NCI-H1417 (cell line): ENCODE measurements at places on chromosomes 7 and 10.
A peak's percentile ranks its signal among the peaks of the same experiment; 100 is the strongest.

GRCh38 chr7:46747869-46748576, 827.0 kb upstream of the IGFBP3 start:
- DNase-seq, result no peak

GRCh38 chr10:60185421-60185820, 204.3 kb downstream of the ANK3 start:
- DNase-seq, result no peak

- peak; percentile 43 for DNase-seq
These were observed 84.6 kb upstream of the CAPZA2 start for GRCh38 chr7:116777651-116778281.

DNA sequence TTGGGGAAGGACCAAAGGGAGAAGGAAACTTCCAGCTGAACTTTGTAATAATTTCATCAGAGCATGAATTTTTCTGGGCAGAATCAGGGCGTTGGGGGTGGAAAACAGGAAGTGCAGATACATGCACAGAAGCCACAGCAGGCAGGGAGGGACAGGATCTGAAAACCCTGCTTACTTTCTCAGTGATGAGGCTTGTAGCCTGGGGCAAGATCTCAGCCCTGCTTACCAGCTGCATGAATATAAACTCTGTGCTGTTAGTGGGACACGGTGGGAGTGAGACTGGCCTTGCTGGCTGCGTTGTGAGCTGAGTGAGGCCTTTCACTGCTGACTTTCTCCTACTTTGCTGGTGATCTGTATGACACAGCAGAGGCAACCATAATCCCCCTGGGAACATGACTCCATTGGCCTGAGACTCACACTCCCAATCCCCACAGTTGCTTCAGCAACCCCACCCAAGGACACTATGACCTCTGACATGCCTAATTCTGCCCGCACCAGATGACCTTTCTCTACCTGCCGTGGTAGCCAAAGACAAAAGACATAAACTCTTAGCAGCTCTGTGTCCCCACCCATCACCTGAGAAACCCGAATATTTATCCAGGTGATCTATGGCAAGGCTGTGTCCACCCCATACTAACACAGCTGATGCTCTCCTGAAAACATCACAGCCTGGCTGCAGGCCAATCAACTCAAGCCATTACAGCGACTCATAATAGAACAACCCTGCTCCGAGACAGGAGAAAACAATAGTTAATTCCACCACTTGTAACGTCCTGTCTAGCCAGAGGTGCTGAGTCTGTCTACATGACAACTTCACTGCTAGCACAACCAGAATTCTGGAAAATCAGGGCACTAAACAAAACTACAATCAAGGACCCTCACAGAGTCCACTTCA, 190.7 kb upstream of the CHRM2 start:
- no peak for DNase-seq

- DNase-seq, result no peak
These were observed 614 bp upstream of the IFIT2 start for GRCh38 chr10:89301232-89301631.

- no peak for DNase-seq
These were observed 155.0 kb downstream of the RTKN2 start for GRCh38 chr10:62113680-62114079.

DNA sequence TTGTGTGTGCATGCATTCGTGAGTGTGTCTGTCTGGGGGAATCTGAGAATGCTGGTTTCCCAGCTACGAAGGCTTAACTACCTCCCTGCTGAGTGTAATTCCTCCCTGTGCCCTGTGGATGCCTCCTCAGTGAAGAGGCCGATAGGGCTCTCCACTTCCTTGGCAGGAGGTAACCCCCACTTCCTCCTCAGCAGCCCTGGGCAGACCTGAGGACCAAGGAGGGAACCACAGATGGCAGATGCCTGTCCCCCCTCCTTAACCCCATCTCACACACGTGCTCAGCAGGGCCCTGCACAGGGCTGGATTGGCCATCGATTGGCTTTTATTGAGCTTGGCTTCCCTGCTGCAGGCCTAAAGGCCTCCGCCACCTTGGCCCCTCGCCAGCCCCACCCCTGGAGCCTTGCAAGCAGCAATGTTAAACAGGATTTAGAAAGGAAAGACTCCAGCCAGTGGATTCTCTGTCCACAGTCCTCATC, 45.6 kb upstream of the LRRC4 start:
- peak; percentile 76 for DNase-seq

GRCh38 chr10:110409926-110410325, 87.8 kb upstream of the DUSP5 start:
- DNase-seq, result no peak

- DNase-seq, result peak; percentile 21
These were observed 404.1 kb upstream of the MKI67 start for GRCh38 chr10:128530301-128530700.

DNA sequence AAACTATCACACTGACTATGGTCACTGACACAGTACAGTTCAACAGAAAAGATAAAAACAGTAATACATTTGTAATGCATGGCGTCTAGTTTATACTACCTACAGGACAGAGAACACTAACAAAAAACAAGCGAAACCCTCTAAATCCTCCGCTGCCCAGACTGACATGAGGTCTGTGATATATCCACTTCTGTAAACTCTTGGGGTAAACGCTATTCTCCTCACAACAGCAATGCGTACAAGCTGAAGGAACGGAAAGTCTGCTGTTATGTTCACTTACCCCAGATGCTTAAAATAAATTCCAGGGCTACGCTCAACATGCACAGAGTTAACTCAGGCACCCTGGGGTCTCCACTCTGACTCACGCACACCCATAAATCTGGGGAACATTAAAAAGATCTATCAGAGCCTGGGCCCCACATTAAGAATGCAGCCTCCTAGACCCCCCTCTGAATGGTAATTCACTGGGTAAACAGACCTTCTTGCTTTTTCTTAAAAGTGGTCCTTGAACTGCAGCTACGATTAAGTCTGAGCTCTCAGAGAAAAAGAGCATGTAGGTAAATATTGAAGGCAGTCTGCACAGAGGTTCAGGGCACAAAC, 105.6 kb downstream of the CTBP2 start:
- peak; percentile 35 for DNase-seq

DNA sequence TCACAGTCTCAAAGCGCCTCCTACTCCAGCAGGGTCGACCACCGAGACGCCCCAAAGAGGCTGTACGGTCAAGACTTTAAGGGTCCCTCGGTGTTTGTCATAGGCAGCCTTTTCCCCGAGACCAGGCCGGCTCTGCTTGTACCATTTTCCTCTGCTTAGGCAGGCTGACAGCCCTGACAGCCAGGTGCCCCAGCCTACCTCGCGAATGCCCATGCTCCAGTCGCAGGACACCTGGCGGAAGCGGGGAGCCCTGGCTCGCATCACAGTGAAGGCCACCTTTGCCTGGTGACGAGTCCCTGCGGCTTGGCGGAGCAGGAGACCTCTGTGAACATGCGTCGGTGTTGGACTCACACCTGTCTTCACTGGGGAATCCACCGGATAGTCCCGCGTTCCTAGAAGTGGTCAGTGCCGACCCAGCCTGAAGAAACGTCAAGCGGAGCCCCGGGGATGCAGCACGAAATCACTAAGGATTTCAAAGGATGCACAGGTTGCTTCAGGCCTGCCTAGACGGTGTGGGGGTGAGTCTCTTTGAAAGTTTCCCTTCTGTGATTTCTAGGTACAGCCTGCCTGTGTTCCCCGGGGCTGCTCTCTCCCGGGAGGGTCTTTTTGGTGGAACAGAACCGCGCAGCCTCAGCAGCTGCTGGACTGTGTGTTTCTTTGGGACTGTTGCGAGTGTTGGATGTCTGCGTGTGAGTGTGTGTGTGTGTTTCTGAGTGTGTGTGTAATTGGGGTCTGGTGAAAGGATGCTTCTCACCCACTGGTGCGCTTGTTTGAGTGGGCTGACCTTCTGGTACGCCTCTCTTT, 30.5 kb upstream of the ZNF273 start:
- no peak for DNase-seq

DNA sequence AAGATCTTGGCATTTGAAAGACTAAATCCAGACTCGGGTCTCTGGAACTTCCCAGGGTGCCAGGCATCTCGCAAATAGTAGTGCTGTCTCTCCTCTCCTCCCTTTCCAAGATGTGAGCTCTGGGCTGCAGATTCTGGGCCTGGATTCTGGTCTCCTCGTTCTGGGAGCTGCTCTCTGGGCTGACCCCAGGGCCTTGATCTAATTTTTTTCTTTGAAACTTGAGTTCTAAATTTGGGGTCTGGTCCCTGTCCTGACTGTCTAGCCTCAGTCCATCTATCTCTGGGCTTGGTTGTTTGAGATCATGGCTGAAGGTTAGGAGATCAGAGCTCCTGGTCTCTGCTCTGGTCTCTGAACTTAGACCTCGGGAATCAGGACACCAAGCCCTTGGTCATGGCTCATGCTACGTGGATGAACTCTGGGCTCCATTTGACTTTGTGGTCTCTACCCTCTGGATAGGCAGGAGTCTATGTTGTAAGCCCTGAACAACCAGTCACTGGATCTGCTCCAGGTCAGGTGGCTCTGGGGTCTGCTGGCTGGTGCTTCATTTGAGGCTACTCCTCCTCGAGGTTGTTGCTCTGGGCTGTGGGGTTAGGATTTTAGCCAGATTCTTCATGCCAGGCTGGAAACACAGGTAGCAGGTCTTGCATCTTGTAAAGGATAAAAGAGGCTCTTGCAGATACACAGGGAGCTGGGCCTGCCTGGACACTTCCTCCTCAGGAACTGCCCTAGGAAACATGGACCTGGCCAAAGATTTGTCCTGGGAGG, 8.0 kb upstream of the MBL2 start:
- no peak for DNase-seq

GRCh38 chr10:93091960-93092359, 18.3 kb downstream of the CYP26A1 start:
- no peak for DNase-seq

DNA sequence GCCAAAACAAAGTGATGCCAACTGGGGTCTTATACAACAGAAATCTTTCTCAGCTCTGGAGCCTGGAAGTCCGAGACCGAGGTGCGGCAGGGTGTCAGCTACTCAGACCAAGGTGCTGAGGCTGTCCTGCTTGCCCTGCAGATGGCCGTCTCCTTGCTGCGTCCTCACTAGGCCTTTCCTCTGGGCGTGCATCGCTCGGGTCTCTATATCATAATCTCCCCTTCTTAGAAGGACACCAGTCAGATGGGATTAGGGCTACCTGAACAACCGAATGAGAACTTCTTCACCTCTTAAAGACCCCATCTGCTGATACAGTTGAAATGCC, 244.7 kb downstream of the EBF3 start:
- no peak for DNase-seq

GRCh38 chr7:43318188-43318770, 205.8 kb downstream of the HECW1 start:
- DNase-seq, result no peak

DNA sequence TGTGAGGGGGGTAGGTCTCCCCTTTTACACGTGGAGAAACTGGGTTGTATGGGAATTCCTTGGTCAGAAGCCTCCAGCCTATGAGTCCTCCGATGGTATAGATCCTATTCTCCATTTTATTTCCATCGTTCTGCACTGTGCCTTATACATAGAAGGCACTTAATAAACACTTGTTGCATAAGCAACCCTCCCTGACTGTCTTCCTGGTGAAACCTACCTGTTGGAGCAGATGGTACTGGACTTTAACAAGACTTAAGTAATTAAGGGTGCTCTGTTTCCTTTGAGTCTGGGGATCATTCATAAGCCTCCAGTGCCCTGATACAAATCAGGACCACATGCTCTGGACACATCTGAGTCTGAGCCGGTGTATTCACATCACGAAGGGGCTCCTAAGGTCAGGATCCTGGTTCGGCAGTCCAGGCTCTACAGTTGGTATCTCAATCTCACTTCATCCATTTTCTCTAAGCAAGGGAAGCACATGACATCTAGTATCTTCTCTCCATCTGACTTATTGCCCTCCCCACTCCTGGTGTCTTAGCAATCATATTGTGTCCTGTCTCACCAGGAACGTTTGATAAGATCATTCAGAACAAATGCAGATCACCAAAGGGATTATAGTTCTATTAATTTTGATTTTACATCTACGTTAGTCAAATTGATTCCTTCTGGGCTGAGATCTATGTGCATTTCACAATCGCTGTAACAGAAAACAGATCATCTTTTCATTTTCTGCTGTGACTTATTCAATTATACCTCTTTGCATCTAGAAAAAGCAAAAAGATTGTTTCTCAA, 22.8 kb upstream of the EZH2 start:
- no peak for DNase-seq

- DNase-seq, result peak; percentile 62
These were observed 554 bp downstream of the CSGALNACT2 start for GRCh38 chr10:43138757-43139241.

DNA sequence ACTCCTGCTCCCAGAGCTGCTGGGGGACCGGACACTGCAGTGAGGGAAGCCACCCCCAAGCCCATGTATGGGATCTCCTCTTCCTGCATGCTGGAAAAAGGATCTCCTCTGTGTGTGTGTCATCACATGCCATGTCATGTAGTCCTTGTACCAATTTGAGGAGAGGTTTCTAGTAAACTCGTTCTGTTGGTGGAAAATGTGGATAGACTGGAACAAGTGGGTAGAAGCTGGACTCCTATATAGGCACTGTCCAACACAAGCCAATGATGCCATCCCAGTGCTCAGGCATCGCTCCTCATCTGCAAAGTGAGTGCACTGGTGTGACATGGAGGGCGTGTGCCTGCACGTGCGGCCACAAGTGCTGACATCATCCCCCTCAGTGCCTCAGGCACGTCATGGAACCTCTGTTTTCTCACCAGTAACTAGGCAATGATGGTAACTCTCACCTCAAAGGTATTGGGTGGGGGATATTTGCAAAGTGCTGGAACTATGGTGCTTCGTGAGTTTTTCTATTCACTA, 19.3 kb downstream of the MYO1G start:
- DNase-seq, result peak; percentile 30

DNA sequence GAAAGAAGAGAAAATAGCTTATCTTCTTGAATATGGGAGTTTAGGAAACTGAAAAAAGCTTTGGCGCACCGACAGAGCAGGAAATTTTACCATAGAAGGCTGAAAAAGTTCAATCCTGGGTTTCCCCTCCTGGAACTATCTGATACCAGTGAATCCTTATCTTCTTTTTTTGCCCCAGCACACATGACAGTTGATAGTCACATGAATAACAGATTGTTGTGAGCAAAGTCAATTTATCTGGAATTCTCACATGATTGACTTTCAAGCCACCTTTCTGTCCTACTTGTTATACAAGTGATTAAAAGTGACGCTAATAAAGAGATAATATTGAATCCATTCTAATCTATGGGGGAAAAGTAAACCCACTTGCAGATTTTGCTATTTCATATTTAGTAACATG, 365.8 kb upstream of the NPVF start:
- no peak for DNase-seq

DNA sequence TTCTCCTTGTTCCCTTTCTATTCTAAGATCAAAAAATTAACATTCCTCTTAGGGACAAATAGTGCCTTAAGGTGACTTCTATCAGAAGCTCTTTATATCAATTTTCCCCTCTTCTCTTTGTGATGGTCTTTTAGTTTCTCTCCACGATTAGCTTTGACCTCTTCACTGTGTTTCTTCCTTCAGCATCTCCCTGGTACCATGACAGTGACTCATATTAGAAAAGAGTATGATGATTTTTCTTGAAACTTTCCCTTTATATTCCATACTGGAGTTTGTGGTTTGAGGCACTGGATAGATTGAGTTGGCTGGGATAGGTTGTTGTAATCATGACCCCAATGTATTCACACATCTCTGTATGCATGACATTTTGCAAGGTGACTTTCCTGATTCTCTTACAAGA, 335.6 kb upstream of the GLI3 start:
- DNase-seq, result no peak

- DNase-seq, result no peak
These were observed 26.3 kb downstream of the DOCK1 start for GRCh38 chr10:126931544-126931943.
